Urothelium cell line (cell line): ENCODE measurements at places on chromosomes 3 and 15.

DNA sequence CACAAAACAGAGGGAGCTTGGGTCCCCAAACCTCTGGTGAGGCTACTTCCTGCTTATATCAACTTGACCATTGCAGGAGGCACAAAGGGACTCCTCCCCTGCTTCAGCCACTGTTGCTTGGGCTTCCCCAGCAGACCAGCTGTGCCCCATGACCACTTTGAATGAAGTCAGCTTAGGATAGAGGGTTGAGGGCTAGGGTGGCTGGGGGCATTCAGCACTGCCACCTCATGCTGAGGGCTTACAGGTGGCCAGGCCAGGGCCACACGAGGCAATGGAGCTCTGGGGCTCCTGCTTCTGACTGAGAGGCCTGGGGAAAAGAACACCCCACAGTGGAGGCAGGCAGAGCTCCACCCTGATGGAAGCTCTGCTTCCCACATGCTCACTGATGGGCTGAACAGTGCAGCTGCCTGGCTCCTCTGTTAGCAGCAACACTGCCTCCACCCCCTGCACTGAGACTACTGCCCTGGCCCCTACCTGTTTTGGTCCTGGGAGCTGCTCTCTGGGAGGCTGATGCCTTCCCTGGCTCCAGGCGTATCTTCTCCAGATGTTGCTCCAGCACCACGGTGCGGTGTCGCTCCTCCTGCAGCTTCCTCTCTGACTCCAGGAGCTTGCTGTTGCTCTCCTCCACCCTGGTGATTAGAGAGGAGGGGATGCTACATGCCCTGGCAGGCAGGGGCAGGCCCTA lies 10.2 kb upstream of the HHATL start:
- DNase-seq = no peak

DNA sequence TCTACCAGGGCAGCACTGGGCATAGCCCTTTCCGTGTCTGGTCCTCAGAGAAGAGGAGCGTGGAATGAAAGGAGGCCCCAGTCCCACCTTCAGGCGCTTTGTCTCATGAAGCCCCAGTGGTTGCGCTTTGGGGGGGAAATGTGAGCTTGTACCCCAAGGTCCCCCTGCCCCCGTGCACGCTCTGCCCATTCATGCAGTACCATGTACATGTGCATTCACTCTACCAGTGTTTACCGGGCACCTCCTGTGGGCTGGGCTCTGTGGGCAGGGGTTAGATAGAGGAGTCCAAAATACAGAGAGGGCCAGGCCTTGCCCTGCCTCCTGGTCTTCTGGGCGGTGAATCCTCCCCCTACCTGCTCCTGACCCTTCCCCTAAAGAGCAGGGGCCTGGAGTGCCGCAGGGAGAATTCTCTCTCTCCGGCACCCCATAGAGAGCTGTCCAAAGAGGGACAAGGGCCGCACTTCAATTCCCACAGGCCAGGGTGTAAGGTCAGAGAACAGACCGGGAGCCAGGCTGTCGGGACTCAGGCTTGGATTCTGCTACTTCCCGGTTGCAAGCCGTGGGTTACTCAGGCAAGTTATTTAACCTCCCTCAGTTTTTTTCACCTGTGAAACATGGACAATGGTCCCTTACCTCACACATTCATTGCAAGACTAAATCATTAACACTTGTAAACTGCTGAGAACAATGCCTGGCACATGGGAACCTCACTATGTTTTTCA lies 153.4 kb downstream of the MEGF11 start:
- DNase-seq = no peak

- no peak for DNase-seq
These were observed 44.6 kb downstream of the LDHAL6B start for GRCh38 chr15:59251001-59251845.

DNA sequence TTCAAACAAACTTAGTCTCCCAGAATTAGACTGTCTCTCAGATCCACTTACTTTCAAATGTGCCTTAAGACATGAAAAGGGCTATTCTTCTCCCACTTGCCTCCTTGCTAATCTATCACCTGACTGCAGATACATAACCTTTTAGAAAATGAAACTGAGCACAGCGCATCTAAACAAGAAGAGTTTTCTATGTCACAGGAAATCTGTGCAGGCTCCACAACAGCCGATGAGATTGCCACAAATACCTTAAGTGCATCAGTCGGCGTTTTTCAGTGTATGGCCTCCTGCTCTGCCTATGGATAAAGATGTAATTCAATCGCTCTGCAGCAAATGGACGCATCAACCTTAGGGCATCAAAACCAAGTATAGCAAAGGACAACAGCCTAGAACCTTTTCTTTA lies 544.2 kb downstream of the FOXP1 start:
- DNase-seq = no peak

DNA sequence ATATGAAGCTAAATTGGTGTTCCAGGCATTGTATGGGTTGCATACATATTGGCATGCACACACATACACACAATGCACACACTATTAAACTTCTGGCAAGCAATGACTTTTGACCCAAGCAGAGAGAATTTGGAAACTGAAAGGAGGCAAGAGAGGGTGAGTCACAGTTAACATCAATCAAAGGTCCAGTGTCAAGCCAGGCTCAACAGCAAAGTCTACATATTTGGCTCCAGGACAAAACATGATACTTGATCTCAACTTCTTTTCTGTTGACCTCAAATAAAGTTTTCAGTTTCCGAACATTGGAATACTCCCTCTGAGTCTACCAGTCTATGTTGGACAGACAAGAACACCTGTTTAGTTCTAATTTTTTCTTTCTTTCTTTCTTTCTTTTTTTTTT lies 28.3 kb downstream of the IL12A start:
- DNase-seq = peak; percentile 20

GRCh38 chr3:23096041-23096440 lies 107.1 kb upstream of the UBE2E2 start:
- no peak for DNase-seq
